ENCODE measurements at places on chromosomes 3 and 15.

- peak; percentile 90 for DNase-seq
Observed at GRCh38 chr3:142976621-142977398, 13.3 kb upstream of the PAQR9 start.

GRCh38 chr15:66692391-66692790, 9.6 kb upstream of the SMAD6 start:
- no peak for DNase-seq

- DNase-seq, result peak; percentile 92
Observed at GRCh38 chr3:185717121-185717520, 107.7 kb downstream of the IGF2BP2 start.

DNA sequence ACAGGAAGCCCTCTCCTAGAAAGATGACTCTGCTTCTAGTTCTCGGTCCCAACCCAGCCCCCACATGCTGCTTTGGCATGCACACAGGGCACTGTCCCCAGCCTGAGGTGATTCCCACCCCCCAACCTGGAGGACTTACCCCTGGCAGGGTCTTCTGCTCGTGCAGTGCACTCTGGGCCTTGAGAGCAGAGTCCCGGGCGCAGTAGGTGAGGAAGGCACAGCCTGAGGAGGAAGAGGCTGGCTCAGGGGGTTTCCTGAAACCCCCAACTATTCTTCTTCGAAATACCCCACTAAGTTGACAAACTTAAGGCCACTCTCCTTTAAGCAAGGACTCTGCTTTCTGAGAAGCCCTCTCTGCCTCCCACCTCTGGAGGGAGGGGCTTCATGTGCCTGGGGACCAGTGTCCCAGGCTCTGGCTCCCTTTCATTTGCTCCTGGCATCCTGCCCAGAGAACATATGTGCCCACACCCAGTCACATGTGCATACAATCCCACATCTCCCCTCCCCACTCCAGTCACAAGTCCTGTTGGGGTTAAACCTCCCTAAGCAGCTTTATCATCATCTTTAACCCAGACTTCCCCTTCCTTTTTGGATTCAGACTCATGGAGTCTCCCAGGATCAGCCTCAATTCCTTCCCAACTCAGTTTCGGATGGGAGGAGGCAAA, 4.1 kb downstream of the CELF6 start:
- DNase-seq, result no peak

GRCh38 chr15:26101443-26101842, 238.3 kb upstream of the ATP10A start:
- no peak for DNase-seq

DNA sequence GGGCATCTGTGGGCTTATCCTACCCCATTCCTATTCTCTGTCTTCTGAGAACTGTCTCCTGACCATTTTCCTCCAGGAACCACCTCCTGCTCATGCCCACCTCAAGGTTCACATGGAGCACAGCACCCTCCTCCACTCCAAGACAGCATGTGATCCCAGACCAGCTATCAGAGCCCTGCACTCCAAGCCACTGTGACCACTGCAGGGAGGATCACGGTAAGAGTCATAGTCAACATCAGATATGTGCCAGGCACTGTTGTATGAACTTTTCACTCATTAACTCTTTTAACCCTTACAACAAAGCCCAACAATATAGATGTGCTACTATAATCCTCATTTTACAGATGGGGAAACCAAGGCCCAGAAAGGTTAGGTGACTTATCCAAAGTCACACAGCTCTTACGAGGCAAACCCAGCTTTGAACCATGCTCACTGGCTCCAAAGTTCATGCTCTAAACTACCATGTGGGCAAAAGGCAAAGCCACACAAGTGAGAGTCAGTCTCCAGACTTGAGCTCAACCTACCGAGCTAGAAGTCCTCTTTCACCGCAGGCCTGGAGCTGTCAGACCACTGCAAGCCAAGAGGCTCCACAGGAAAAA, 115.1 kb upstream of the IQSEC1 start:
- no peak for DNase-seq

GRCh38 chr3:63232764-63233396, 45.2 kb upstream of the SYNPR start:
- no peak for DNase-seq

GRCh38 chr15:73983211-73983727, 8.8 kb downstream of the STOML1 start:
- peak; percentile 78 for DNase-seq

GRCh38 chr3:132872711-132873110, 150.5 kb upstream of the NPHP3 start:
- DNase-seq, result no peak

DNA sequence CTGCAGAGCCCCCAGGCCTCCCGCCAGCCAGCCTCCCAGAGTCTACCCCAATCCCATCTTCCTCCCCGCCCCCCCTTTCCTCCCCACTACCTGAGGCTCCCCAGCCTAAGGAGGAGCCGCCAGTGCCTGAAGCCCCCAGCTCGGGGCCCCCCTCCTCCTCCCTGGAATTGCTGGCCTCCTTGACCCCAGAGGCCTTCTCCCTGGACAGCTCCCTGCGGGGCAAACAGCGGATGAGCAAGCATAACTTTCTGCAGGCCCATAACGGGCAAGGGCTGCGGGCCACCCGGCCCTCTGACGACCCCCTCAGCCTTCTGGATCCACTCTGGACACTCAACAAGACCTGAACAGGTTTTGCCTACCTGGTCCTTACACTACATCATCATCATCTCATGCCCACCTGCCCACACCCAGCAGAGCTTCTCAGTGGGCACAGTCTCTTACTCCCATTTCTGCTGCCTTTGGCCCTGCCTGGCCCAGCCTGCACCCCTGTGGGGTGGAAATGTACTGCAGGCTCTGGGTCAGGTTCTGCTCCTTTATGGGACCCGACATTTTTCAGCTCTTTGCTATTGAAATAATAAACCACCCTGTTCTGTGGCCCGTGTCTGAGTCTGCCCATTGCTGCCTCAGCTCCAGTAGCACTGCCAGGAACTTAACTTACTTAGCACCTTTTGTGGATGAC, 32.2 kb downstream of the PTPN23 start:
- no peak for DNase-seq

GRCh38 chr3:126883241-126883640, 99.7 kb upstream of the PLXNA1 start:
- DNase-seq, result peak; percentile 23

GRCh38 chr3:87201727-87202126, 25.4 kb upstream of the CHMP2B start:
- DNase-seq, result no peak
